ENCODE measurements at places on chromosomes 1 and 21. TPM values are rescaled to one million over a fixed set of nuclear protein-coding genes. Genes with fewer than 3 reads are reported as not detected.

- DNase-seq, result no peak
These were observed 30.5 kb upstream of the NRIP1 start for GRCh38 chr21:15095326-15095725.

- no peak for DNase-seq
These were observed 15.1 kb downstream of the PTPN22 start for GRCh38 chr1:113856401-113856790.

Gene CAPN8
- 93.2 TPM for total RNA-seq

- DNase-seq, result no peak
These were observed 6.6 kb upstream of the TP53BP2 start for GRCh38 chr1:223852337-223852736.

Gene PPIAL4G
- not detected for total RNA-seq

GRCh38 chr1:54542120-54542961, 5.7 kb upstream of the ACOT11 start:
- peak; percentile 93 for DNase-seq

GRCh38 chr1:241499910-241500309, 19.6 kb downstream of the FH start:
- DNase-seq, result no peak

Gene RCSD1
- total RNA-seq, result 23.0 TPM

DNA sequence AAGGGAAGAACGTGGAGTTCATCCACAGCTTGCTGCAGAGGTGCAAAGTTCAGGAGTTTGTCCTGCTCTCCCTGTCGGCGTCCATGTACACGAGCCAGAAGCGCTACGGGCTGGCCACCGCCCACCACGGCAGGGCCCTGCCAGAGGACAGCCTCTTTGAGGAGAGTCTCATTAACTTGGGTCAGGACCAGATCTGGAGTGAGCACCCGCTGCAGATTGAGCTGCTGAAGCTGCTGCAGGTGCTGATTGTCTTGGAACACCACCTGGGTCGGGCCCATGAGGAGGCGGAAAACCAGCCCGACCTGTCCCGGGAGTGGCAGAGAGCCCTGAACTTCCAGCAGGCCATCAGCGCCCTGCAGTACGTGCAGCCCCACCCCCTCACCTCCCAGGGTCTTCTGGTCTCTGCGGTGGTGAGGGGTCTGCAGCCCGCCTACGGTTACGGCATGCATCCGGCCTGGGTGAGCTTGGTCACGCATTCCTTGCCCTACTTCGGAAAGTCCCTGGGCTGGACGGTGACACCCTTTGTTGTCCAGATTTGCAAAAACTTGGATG, 73.8 kb upstream of the MORC3 start:
- peak; percentile 60 for DNase-seq

DNA sequence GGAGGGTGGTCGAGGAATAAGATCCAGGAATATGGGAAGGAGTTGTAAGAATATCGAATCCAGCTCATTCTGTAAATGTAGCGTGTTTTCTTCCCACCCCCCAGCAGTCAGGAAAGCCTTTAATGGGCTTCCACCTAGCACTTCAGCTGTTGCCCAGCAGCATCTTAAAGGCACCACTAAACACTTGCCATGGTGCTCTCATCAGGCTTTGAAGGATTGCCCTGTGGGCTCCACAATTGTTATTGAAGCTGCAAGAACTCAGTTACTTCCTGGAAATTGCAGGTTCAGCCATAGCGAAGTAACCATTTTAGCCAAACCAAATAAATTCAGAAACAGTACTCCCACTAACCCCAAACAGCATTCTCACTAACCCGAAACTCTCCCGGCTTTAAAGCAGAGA, 511.2 kb downstream of the PLPP3 start:
- DNase-seq, result no peak

Gene AIRE
- total RNA-seq, result not detected

- no peak for DNase-seq
These were observed 147.4 kb upstream of the NRIP1 start for GRCh38 chr21:15212206-15212605.

DNA sequence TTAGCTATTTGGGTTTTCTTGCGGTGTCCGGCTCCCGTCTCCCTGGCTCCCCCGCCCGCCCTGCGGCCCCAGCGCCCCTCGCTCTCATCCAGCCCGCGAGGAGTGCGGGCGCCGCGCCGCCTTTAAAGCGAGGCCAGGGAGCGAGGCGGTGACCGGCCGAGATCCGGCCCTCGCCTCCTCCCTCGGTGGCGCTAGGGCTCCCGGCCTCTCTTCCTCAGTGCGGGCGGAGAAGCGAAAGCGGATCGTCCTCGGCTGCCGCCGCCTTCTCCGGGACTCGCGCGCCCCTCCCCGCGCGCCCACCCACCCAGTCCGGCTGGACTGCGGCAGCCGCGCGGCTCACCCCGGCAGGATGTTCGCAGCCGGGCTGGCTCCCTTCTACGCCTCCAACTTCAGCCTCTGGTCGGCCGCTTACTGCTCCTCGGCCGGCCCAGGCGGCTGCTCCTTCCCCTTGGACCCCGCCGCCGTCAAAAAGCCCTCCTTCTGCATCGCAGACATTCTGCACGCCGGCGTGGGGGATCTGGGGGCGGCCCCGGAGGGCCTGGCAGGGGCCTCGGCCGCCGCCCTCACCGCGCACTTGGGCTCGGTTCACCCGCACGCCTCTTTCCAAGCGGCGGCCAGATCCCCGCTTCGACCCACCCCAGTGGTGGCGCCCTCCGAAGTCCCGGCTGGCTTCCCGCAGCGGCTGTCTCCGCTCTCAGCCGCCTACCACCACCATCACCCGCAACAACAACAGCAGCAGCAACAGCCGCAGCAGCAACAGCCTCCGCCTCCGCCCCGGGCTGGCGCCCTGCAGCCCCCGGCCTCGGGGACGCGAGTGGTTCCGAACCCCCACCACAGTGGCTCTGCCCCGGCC, 492 bp downstream of the HLX start:
- DNase-seq, result peak; percentile 94

DNA sequence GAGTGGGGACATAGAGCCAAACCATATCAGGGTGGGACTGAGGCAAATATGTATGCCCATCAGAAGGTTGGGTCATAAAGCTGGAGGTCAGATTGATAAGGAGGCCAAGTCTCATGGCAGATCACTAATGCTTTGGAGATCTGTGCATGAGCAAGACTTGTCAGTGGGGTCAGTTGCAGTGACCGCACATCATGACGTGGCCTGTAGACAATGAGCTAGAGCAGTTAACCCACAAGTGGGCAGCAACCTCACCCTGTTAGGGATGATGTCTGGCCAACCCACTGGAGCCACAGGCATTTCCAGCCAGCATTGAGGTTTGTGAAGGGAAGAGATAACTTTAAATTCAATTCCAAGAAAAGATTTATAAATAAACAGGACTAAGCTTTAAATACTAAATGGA, 66.7 kb downstream of the XCL1 start:
- no peak for DNase-seq

GRCh38 chr1:237670302-237670701, 220.4 kb downstream of the ZP4 start:
- DNase-seq, result no peak

- DNase-seq, result no peak
These were observed 478.9 kb upstream of the VAMP3 start for GRCh38 chr1:7292036-7292681.

Gene SAMD11
- 3.3 TPM for total RNA-seq

DNA sequence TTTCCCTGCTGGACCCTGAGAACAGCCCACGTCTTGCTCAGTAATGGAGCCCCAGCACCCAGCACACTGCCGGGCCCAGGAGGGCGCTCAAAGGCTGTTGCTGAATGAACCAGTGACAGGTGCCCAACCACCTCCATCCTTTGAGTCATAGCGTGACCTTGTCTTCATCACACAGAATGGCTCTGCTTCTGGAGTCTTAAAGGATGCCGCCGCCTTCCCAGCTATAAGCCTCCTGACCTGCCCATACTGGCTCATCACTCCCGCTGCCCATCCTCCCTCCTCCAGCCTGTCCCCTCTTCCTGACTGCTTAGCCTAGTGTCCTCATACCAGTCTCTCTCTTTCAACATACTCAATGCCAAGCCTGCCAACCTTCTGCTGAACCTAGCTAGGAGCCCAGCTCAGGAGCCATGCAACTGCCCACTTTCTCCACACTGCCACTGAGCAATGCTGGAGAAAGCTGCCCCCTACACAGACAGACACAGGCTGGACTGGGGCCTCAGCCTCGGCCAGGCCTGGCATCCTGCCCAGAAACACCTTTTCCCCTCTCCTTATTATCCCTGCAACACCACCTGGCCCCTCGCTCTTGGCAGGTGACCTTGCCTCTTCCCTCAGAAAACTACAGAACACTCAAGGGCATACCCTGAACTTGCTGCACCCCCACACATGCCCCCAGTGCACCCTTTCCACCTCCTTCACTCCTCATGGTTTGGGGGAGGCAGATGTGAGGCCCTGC, 14.1 kb downstream of the TTC39A start:
- no peak for DNase-seq

Gene CRNN
- not detected for total RNA-seq

- no peak for DNase-seq
These were observed 9.2 kb downstream of the VANGL1 start for GRCh38 chr1:115650961-115651360.

DNA sequence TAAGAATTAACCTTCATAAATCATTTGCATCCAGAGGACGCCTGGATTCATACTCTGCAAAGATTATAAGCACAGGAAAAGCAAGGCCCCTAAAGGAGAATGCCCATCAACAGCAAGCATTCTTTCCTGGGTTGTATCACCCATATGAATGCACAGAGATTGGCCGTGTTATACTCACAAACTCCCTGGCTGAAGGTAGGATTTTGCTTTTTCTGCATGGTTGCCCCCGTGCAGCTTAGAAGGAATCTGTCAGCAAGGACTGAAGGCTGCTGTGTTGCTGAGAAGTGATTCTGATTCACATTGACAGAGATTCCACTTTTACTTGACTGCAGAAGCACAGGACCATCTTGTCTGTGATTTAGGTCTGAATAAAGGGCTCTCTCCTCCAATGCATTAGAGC, 283.0 kb downstream of the LRRIQ3 start:
- no peak for DNase-seq

DNA sequence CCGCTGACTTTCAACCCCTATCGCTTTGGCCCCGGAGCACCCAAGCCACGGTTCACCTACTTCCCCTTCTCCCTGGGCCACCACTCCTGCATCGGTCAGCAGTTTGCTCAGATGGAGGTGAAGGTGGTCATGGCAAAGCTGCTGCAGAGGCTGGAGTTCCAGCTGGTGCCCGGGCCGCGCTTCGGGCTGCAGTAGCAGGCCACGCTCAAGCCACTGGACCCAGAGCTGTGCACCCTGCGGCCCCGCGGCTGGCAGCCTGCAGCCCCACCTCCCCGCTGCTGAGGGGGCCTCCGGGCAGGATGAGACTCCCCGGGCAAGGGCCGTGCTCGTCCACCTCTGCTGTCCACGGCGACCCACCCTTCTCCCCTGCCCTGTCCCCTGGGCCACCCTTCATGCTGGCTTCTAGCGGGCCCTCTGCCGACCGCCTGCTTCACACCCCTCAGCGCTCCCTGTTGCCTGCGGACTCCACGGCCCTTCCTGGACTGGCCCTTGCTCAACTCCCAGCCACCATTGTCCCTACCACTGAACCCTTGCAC, 92.2 kb upstream of the TRABD2B start:
- DNase-seq, result no peak

Gene KRTAP7-1
- not detected for total RNA-seq

Gene CYP2J2
- 2.1 TPM for total RNA-seq

Gene CNR2
- total RNA-seq, result 0.30 TPM

DNA sequence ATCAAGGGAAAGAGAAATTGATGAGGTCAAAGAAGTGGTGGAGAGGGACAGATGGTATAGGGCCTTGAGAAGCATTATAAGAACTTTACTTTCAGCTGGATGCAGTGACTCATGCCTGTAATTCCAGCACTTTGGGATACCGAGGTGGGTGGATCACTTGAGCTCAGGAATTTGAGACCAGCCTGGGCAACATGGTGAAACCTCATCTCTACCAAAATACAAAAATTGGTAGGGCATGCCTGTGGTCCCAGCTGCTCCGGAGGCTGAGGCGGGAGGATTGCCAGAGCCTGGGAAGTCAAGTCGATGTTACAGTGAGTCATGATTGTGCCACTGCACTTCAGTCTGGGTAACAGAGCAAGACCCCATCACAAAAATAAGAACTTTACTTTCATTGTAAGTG, 5.7 kb downstream of the TMEM50A start:
- no peak for DNase-seq

Gene TMPRSS15
- not detected for total RNA-seq

DNA sequence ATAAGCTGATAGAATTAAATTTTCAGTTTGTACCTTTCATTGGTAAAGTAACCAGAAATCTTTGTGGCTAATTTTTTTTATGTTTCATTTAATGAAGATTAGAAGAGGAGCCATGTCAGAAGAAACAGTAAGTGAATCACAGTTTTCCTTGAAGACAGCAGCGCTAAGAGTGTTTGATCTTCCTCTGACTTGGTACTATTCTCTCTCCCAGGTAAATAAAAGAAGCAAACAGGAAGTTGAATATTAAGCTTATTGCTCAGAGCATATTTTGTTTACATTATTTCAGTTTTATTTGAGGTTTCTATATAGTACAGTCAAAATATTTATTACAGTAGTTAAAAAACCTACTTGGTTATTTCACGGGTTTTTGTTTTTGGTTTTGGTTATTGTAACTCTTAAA, 3.7 kb downstream of the MIGA1 start:
- DNase-seq, result no peak

GRCh38 chr1:101295209-101295608, 58.4 kb downstream of the S1PR1 start:
- no peak for DNase-seq

Gene C8A
- total RNA-seq, result not detected

Gene CAPN9
- total RNA-seq, result 19.6 TPM

DNA sequence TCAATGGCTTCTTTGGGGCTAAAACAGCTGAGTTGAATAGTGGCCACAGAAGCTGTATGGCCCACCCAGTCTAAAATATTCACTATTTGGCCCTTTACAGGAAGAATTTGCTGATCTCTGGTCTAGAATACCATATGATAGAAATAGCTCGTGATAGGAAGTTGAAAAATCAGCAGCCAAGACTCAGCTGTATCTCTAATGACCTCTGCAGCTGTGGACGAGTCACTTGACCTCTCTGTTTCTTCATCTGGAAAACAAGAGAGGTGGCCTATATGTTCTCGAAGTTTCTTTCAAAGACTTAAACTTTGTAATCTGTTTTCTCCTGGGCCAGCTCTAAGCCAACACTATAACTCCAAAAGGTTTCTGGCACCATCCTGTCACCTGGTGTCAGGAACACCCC, 129.2 kb downstream of the ZBTB18 start:
- DNase-seq, result no peak

GRCh38 chr1:86551305-86551704, 4.4 kb downstream of the CLCA4 start:
- no peak for DNase-seq

DNA sequence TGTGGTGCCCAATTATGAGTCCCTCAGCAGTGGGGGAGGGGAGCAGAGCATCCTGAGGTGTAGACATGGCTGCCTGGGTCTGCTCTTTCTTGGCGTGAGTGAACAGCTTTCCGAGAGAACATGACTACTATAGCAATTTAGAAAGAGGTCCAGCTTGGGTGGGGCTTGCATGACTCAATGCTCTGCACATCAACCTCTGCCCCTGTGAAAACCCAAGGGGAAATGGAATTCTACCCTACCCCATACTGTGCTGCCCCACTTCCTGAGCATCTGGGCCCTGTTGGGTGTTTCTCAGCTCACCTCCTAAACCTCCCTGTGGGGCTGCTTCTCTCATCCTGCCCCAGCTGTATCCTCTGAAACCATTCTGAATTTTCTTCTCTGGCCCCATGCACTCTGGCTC, 8.2 kb upstream of the AZIN2 start:
- no peak for DNase-seq

Gene PEX14
- 28.2 TPM for total RNA-seq

GRCh38 chr1:198890214-198890930, 251.5 kb downstream of the PTPRC start:
- DNase-seq, result no peak

Gene CA14
- 0.61 TPM for total RNA-seq

All from upper lobe of left lung (tissue), 6 donors.